ENCODE measurements at places on chromosomes 11 and 22.

GRCh38 chr11:113906516-113906915 lies 1.9 kb downstream of the HTR3B start:
- no peak for DNase-seq

GRCh38 chr11:9847636-9848035 lies 183.8 kb downstream of the SWAP70 start:
- DNase-seq: no peak

GRCh38 chr11:61650781-61651571 lies 29.2 kb upstream of the DAGLA start:
- DNase-seq: peak; percentile 16

GRCh38 chr11:66479394-66480116 lies 679 bp upstream of the DPP3 start:
- peak; percentile 82 for DNase-seq

DNA sequence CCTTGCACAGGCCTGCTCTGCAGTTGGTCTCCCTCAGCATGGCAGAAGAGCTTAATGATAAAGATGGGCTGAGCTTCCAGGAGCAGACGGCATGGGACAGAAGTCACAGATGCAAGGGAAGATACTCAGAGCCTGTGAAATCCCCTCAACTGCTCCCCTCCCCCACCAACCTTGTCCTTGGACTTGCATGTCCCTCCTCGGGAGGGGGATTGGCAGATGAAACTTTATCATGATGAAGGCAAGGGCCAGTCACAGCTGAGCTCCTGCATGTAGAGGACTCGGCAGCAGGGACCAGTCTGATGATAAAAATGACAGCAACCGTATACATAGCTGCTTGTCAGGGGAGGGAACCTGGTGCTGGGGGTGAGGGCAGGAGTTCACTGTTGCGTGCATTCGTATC lies 6.8 kb upstream of the SLC22A8 start:
- no peak for DNase-seq

DNA sequence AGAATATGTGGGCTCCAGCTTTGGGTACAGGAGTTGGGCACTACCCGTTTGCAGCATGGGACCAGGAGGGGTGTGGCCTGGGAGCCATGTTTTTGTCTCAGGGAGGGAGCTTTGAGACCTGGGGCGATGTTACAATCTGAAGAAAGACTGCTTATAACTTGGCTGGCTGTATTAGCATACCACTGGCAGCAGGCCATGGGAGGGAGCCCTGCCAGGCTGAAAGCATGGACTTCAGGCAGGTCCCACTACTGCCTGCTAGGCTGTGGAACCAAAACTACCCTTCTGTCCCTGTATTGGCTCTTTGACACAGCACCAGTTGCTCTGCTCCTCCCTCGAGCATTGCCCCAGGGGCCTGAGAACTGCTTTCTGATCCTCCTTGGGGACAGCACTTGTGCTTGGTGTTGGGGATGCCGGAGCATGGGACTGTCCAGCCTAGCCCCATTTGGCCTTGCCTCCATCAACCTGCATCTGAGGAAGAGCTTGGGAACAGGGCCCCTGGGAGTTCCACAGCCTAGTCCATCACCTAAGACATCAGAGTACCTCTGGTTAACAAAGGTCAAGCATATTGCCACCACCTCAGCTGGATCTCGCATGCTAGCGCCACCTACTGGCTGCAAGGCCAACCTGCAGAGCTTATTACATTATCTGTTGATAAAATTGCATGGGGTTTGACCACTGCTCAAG lies 217.4 kb downstream of the SBF2 start:
- no peak for DNase-seq

GRCh38 chr11:19768815-19769214 lies 56.2 kb downstream of the NAV2 start:
- DNase-seq: no peak

DNA sequence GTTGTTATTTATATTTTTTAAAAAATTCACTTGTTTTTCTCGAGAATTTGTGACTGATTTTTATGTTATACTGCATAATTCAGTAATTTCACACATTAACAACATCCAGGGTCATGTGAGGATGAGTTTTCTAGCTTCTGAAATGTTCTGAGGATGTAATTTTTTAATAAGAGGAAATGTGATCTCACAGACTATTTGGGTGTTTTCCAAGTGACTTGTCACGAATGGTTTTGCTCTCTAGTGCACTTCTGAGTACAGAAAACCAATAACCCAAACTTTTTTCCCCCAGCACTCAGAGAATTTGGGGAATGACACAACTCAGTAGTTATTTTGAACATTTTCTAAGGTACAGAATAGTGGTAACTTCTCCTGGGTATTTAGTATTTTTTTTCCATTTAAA lies 821.1 kb upstream of the ARHGAP42 start:
- no peak for DNase-seq
